HS-27A (cell line): ENCODE measurements at places on chromosomes 5 and 9.

DNA sequence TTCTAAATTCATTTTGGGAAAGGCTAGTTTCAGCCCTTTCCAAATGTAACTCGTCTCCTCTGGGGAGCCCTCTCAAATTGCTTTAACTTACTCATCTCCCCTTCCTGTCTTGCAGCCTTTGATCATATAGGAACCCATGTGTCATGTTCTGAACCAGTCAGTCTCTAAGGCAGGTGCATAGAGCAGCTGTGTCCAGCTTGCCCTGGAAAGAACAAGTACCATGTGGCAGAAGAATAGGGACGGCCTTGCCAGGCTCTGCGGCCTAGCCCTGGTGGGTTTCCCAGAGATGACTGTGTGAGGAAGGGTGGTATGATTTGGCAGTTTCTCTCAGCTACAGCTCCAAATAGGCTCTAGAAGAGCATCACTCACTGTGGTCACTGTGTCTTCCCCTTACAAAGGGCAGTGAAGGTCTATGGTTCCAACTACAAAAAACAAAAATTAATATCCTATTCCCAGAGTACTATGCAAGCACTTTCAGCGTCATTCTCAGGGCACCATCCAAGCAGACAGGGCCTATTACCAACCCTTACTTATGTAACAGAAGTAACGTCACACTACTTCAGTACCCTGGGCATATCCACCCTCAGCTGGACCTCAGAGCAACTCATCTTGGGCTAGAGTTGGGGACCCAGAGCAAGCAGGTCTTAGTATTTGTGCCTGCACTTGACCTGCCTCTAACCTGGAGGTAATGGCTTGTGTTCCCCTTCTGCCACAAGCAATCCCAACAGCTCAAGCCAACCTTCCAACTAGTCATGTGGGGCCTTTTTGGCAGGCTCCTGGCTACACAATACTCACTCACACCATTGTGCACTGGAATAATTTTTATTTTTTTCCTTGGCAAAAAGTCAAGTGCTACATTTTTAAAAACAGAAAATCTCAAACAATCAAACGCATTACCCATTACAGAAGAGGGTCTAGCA lies 37.2 kb upstream of the UBAP2 start:
- no peak for DNase-seq

GRCh38 chr5:90169078-90169477 lies 240.5 kb downstream of the CETN3 start:
- DNase-seq = no peak

- no peak for DNase-seq
Observed at GRCh38 chr9:137388589-137389427, 34.2 kb downstream of the EXD3 start.

DNA sequence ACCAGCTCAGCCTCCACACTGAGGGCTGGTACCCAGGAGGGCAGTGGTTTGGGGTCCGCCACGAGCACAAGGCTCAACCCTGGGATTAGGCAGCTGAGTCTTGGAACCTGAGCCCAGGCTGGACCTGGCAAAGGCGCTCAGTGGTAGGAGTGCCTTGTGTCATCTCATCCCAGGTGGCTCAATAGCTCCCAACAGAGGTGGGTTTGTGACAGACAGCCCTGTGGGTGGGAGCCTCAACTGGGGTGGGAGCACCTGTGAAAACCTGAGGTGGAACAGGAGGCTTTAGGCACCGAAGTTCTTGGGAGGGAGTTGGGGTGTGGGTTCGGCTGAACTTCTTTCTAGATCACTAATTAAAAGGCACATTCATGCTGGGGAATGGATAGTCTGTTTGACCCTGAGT lies 35.2 kb upstream of the SMU1 start:
- DNase-seq = no peak

- no peak for DNase-seq
Observed at GRCh38 chr5:142871363-142872193, 101.4 kb downstream of the ARHGAP26 start.

DNA sequence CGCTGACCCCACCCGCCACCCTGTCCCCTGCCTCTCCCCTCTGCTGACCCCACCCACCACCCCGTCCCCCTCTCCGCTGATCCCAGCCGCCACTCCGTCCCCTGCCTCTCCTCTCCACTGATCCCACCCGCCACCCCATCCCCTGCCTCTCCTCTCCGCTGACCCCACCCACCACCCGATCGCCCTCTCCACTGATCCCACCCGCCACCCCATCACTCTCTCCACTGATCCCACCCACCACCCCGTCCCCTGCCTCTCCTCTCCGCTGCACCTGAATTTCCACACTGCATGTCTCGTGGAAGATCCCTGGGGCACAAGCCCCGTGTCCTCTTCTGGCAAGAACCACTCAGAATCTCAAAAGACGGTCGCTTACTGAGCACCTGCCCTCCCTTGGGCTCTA lies 53.4 kb upstream of the OLFM1 start:
- DNase-seq = no peak

DNA sequence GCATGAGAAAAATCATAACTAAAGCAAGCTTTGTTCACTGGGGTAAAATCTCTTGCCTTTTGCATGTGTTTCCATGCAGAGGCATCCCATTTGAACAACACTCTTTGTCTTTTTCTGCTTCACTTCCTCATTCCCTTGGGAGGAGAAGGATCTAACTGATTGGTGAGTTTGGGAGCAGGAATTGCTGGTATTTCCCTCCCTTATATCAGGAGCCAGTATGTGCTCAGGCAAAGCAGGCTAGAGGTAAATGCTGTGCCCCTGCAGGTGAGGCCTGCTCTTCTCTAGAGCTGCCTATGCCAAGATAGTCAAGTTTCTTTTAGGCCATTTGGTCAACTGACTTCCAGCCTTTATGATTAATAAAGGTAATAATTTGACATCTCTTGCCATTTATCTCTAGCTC lies 179.9 kb downstream of the COX7C start:
- DNase-seq = no peak

DNA sequence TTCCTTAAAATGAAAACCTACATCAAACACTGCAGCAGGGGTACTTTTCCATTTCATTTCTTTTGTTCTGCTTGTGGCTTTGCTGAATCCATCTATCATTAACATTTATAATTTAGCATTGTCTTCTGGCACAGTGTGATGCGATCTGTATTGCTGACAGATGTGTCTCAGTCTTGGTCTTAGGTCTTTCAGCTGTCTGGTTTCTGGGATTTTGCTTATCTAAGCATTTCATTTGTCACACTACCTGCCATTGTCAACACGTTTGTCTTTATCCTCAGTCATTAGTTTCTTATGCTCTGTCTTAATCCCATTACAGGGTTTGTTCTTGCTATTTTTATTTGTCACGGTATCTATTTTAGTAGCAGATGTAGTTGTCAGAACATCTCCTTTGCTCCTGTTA lies 303.1 kb downstream of the IZUMO3 start:
- no peak for DNase-seq

GRCh38 chr5:40939753-40940152 lies 30.5 kb downstream of the C7 start:
- DNase-seq = no peak

GRCh38 chr5:116672203-116672602 lies 97.6 kb upstream of the SEMA6A start:
- no peak for DNase-seq

DNA sequence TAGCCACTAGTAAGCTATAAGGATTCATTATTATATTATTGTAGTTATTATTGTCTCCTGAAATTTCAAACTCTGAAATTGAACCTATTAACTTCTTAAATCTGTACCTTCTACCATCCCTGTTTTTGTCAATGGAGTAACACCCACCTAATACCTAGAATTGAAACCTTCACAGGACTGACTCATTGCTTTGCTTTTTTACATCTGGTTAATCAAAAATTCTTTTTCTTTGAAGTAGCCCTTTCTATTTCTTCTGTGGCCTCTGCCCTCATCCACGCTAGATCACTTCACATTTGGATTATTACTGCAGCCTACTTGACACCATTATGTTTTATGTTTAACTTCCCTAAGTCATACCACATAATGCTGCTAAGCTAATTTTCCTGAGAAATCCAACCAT lies 35.6 kb downstream of the RBM27 start:
- no peak for DNase-seq

DNA sequence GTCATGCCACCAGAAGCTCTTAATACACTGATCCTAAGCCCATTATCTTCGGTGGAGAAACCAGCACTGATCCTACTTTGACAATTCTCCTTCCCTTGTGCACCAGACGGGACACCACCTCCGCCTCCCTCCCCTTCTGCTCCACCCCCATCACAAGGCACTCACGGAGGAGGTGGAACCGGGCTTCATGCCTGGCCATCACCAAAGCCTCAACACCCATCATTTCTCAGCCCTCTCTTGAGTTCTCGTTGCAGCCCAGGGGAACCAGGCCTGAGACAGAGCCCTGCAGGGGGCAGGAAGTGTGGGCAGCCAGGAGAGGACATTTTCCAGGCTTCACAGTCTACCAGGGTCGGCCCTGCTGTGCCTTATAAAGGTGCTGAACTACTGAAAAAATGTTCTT lies 160.5 kb downstream of the GOLPH3 start:
- no peak for DNase-seq

GRCh38 chr9:69044240-69045219 lies 9.0 kb downstream of the FXN start:
- DNase-seq = no peak

DNA sequence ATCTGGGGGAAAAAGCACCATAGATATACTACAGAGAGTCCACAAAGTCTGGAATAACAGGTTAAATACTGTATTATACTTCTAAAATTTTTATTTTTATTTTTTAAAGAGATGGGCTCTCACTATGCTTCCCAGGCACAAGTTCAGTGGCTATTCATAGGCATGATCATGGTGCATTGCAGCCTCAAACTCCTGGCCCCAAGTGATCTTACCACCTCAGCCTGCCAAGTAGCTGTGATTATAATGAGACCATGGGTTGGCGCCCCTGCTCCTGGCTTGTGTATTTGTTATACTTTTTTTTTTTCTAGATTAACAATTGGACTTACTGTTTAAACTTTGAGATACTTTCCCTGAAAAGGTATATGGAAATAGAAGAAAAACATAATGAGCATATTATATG lies 25.9 kb downstream of the ERBIN start:
- DNase-seq = no peak

GRCh38 chr5:148306446-148306845 lies 5.8 kb upstream of the SPINK7 start:
- no peak for DNase-seq

- DNase-seq = no peak
Observed at GRCh38 chr9:21119093-21119770, 22.4 kb downstream of the IFNW1 start.

DNA sequence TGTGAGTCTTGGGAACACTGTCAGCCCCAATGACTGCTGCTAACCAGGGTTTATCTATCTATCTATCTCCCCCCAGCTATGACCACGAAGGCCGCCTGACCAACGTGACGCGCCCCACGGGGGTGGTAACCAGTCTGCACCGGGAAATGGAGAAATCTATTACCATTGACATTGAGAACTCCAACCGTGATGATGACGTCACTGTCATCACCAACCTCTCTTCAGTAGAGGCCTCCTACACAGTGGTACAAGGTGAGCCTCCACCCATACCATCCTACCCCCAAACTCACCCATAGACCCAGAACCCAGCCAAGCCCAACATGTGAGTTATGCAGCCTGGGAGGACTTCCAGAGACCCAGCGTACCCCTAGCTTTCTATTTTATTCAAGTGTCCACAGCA lies 65.4 kb upstream of the WWC1 start:
- no peak for DNase-seq

DNA sequence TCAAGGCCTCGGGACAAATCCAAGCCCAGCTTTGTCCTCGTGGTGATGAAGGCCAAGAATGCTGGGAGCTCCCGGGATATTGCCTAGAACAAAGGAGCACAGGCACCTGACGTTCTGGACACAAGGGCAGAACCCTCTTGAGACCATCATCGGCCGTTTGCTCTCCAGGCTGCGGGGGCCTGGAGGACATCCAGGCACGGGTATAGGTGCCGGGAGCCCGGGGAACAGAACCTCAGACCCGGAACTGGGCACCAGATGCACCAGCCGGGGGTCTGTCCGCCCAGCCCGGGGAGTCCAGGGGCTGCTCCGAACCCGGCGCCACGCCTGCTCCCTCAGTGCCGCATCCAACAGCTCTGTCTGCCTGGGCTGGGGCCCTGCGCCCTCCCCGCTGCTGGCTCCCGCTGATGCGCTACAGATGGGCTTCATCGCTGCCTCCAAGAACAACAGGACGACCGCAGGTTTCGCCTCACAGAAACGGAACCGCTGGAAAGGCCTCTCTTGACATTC lies 88.0 kb downstream of the ADAMTS2 start:
- DNase-seq = no peak

DNA sequence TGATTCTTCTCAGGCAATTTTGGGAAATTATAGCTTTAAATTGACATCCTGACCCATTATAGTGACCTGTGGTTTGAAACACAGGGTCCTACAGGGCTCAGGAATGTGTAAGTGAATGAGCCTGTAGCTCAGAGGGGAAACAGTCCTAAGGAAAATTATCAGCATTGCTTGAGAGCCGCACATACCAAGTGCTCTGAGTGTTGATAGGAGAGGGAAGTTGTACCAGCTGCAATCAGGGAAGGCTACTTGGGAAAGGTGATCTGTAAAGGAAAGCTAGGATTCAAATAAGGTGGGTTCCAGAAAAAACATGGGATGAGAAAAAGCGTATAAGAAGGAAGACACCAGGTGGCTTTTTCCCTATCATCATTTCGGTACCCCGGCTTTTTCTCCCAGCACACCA lies 4.4 kb upstream of the SLC25A51 start:
- no peak for DNase-seq

- no peak for DNase-seq
Observed at GRCh38 chr5:176995896-176996767, 10.4 kb downstream of the UIMC1 start.

DNA sequence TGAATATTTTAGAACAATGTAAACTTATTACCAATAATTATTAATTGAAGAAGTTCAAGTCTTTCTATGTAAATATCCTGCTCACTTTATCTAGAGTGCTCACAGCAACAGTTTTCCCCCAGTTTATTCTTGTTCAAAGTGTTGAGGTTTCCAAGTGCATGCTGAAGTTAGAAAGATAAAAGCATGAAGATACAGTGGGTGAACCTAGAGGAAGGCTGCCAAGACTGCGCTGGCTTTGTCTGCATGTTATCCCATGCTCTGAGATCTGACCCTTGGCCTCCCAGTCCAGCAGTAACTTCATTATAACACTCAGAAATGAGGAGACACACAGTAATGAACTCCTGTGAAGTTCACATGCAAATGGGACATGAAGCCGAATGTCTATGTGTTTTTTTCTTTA lies 76.0 kb upstream of the PIP5K1B start:
- DNase-seq = no peak

DNA sequence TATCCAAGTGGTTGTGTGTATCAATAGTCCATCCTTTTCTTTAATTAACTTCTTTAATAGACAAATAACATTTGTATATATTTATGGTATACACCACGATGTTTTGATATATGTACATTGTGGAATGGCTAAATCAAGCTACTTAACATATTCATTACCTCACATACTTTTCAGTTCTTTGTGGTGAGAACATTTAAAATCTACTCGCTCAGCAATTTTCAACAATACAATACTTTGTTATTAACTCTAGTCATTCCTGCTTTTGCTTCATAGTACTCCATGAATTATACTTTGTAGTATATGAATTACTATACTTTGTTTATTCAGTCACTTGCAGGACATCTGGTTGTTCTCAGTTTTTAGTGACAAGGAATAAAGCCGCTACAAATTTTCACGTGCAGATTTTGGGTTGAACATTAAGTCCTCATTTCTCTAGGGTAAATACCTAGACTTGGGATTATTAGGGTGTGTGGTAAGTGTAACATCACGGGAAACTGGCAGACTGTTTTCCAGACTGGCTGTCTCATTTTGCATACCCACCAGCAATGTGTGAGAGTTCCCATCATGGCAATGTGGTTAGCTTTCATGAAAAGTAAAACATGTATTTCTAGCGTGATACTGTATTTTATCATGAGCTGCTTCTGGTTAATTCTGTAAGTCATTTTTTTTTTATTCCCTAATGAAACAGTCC lies 354.4 kb upstream of the WWC1 start:
- no peak for DNase-seq

GRCh38 chr5:79109527-79110492 lies 1.8 kb upstream of the BHMT start:
- no peak for DNase-seq
